ENCODE measurements at places on chromosomes 7 and 10. TPM values are rescaled to one million over a fixed set of nuclear protein-coding genes. Genes with fewer than 3 reads are reported as not detected.

The FOXI2 gene
- not detected for total RNA-seq

The MRPL32 gene
- 50.1 TPM for total RNA-seq

The METTL2B gene
- total RNA-seq, result 38.6 TPM

The ATRNL1 gene
- 190 TPM for total RNA-seq

The ARID5B gene
- 42.7 TPM for total RNA-seq

The HOXA7 gene
- total RNA-seq, result not detected

The TRUB1 gene
- 45.4 TPM for total RNA-seq

The HILPDA gene
- total RNA-seq, result 27.8 TPM

The PNLIPRP3 gene
- total RNA-seq, result not detected

The SSC4D gene
- 1.5 TPM for total RNA-seq

The GPRIN2 gene
- total RNA-seq, result 9.0 TPM

The NPSR1 gene
- total RNA-seq, result 0.99 TPM
